ENCODE measurements at places on chromosomes 6 and 20.
A peak's percentile ranks its signal among the peaks of the same experiment; 100 is the strongest.

DNA sequence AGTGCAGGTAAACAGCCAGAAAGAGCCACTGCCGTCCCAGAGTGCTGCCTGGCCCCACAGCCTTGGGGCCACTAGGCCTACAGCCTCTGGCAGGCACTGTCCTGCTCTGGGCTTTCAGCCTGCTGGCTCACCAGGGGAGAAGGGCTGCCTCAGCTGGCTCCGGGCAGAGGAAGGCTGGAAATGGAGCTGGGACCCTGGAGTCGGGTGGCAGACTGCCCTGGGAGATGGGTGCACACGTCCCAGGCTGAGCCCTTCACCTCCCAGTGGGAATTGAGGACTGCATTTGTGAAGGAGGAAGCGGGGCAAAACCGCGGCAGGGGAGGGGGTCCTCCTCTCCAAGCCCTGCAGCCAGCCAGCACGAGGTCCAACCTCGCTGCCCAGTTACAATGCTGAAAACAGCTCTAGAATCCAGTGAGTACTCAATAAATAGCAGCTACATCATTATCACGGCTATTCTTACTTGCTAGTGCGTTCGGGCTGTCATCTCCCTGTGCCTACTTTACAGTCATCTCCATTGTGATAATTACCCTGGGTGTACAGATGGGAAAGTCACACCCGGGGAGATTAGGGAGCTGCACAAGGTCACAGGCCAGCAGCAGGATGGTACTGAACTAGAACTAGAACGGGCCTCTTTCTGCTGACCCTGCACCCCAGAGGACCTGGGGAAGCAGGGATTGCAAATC is 13.1 kb downstream of the ACSS1 start:
- DNase-seq = no peak

DNA sequence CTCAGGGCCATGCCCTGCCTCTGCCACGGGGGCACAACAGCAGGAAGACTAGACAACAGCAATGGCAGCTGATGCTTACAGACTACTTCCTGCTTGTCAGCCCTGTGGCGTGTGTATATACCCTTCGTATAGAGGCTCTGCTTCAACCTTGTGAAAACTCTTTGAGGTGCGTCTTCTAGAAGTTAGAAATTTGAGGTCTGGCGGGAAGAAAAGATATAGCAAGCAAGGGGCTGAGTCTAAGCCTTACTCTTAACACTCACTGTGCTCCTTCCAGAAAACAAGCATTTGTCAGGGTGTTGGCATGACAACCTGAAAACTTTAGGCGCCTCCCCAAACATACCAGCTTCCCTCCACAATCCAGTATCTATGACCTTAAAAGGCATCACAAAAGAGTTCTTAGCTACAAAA is 33.3 kb downstream of the JPH2 start:
- DNase-seq = no peak

GRCh38 chr6:167073679-167074274 is 49.1 kb upstream of the CCR6 start:
- no peak for DNase-seq

DNA sequence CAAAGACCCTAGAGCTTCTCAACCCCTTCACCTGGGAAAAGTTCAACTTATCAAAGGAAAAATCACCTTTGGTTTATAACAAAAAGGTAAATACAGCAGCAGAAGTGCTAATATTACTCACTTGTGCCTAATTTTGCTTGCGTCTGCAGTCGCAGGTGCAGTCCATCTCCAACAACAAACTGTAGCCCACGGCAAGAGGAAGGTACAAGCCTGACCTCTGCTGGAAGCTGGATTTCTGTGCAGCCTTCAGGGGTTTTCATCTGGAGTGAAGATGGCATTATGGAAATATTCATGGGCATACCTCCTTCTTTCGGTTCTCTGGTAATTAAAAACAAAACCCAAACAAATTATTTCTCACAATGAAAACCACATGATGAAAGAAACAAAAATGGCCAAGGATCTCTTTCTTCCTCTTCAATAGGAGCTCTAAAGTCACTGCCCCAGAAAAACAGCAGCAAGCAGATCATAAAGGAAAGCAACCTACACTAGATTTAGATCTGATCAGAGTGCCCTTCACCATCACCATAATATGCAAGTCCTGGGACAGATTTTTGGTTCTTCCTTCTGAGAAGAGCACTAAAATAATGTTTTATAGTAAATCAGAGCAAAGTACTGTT is 7.8 kb downstream of the UBE3D start:
- peak; percentile 59 for DNase-seq

DNA sequence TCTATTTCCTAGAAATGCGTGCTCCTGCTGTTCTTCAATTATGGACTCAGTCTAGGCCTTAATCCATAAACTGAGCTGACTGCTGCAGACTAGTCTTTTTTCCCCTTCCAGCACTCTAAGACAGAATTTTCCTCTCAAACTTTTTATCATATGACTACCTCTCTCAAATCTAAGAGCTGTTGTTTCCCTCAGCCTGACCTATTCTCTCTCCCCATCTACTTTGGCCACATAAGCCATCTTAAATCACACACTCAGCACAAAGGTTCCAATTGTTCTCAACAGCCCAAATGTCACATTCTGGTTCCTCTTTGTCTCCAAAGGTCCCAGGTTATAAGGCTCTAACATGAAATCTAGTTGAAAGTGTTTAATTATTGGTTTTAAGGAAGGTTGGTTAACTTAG is 85.2 kb downstream of the PRSS35 start:
- DNase-seq = no peak

DNA sequence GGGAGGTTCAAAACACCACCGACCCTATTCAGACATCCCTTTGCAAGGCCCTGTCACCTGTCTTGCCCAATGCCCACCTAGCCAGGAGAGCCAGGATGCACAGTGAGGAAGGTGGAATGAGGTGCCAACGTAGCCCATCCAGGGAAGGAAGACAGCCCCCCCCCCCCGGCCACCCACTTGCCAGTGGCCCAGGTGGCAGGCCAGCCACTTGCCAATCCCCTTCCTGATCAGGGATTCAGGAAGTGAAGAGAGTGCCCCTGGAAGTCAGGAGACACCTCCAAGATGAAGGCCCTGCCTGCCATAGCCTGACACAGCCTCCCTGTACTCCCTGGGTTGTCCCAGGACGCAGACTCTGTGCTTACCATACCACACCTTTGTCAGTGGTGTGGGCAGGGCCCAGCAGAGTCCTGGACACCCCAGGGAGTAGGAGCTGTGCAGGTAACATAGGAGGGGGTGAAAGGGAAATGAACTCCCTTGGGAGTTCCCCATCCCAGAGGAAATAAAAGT is 54.7 kb downstream of the MRPL14 start:
- DNase-seq = no peak

GRCh38 chr20:18672834-18673233 is 85.0 kb downstream of the DTD1 start:
- DNase-seq = no peak

DNA sequence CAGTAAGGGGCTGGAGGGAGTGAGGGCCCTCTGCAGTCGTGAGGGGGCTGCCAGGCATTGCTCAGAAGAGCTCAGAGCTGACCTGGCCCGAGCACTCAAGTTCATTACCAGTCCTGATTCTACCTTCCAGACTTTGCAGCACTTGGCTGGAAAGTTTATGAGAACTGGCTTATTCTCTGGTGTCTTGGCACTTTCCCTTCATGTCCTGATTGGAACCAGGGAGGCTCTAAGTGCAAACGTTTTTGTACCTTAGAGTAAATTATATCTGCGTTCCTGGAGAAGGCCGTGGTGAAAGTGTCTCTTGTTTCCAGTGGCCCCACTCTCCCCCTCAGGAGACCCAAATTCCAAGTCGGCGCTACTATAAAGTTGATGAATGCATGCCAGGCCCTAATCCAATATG is 402.3 kb downstream of the CDC5L start:
- no peak for DNase-seq

- DNase-seq = no peak
These were observed 111.3 kb downstream of the TSHZ2 start for GRCh38 chr20:53083411-53083810.

DNA sequence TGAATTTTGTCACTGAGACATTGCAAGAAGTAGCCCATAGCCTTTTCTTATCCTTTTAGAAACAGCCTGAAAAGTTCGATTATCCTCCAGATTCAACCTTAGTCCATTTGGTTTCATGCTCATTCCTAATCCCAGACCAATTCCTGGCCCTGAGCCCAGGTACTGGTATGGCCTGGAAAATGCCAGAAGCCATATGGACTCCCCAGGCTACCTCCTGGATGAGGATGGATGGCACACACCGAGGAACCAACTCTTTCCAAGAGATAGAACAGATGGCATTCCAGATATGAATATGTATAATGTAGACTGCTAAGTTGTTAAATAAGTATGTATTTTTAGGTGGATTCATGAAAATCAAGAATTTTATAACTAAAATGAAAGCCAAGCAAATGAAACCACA is 51.6 kb upstream of the SNAP25 start:
- DNase-seq = no peak

GRCh38 chr20:57660922-57661745 is 40.9 kb upstream of the ZBP1 start:
- no peak for DNase-seq

DNA sequence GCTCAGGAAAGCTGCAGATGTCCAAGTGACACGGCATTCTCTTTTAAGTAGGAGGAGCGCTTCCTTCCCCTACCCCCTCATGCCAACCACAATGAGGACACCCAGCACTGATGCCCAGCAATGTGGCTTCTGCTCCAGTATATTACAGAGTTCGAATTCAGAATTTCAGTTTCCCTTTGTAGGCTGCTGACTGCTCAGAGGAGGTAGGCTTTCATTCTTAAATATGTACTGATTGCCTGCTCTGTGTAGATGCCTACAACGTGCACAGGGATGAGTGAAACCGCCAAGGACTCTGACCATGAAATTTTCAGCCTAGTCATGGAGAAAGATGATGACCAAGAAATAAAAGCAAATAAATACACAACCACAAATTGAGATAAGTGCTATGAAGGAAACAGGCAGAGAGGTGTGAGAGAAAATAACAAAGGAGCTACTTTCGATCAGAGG is 50.9 kb upstream of the TNFAIP3 start:
- DNase-seq = no peak

Data from HT-29 (cell line).